ENCODE measurements at places on chromosomes 16 and 17.

DNA sequence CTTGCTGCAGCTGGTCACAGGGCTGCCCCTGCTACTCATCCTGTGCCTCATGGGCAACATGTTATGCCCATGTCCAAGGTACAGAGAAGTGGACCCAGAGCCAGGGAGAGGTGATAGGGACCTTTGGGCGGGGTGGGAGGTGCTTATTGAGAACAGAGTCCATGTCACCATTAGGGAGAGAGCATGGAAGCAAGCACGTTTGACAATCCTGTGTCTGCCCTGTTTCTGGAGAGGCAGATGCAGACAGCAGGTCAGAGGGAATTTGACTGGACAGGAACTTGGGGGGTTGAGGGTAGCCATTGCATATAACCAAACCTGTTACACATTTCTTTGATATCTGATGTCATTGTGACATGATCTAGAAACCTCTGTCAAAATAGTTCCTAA, 14.3 kb upstream of the ARL4D start:
- no peak for DNase-seq

GRCh38 chr16:66165879-66166278, 200.6 kb upstream of the CDH5 start:
- no peak for DNase-seq

GRCh38 chr17:5640726-5641125, 56.4 kb upstream of the NLRP1 start:
- DNase-seq = no peak

- DNase-seq = peak; percentile 28
These were observed 21.6 kb downstream of the POLR3E start for GRCh38 chr16:22318690-22319358.

- no peak for DNase-seq
These were observed 23.1 kb upstream of the ITGAX start for GRCh38 chr16:31331807-31332301.

GRCh38 chr16:77869997-77870813, 81.8 kb downstream of the VAT1L start:
- no peak for DNase-seq

DNA sequence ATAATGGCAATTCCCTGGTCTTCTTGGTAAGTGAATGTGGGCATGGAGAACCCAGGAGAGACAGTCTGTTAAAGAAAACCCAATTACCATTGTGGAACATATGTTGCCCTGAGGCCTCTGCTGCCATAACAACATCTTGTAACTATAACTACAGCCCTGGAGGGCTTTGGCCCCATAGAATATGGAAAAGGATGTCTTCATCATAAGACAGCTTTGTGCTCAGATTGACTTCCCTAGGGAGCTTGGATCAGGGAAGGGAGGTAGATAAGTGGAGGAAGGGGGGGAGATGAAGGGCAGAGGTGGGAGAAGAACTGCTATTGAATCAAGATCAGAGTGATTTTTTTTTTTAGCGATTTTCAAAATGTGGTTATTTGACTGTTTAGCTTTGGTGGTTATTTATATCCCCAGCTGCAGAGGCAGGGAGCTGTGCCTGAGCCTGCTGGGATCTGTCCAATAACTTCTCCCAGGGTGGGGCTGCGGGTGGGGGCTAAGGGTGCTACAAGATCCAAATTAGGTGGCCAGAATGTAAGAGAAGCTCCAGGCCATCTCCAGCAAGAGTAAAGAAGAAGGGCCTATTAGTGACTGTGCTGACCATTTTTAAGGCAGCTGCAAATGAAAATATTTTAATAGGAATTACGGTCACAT, 5.3 kb upstream of the KAT7 start:
- DNase-seq = no peak

- DNase-seq = no peak
These were observed 46.8 kb downstream of the TMEM132E start for GRCh38 chr17:34626121-34626681.

- no peak for DNase-seq
These were observed 20.8 kb upstream of the RNPS1 start for GRCh38 chr16:2288726-2289125.

DNA sequence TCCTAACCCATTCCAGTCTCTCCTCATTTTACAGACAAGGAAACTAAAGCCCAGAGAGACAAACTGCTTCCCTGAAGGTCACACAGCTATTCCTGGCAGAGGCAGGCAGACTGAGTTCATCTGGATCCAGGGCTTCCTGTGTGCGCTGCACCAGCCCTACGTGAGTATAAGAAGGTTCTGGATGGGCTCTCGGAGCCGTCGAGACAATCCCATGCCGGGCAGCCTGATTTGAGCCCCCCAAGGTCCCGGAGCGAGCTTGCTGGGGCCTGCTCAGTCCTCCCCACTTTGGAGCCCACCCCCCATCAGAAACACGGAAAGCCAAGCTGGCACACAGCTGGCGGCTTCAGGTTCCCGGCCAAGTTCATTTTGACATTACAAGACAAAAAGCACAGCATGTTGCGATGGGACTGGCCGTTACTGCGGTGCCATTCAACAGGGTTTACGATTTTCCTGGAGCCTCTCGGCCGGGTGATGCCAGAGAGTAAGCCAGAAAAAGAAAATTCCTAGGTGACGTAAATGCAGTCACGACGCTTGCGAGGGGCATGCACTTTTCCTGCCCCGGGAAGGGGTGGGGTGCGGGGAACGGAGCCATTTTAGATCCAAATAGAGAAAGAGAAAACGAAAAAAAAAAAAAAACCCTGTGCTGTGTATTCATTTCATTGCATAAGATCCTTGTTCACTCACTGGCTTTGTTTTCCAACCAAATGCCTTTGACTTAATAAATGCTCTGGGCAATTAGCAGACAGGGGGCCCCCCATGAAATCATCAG, 167.1 kb upstream of the FOXF1 start:
- no peak for DNase-seq

DNA sequence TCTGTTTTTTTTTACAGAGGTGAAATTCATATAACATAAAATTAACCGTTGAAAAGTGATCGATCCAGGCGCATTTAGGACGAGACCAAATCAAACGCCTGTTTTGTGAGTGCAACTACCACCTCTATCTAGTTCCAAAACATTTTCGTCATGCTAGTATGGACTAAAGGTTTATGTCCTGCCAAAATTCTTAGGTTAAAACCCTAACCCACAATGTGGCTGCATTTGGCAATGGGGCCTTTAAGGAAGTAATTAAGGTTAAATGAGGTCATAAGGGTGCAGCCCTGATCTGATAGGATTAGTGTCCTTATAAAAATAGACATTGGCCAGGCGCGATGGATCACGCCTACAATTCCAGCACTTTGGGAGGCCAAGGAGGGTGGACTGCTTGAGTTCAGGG, 32.8 kb upstream of the RCVRN start:
- no peak for DNase-seq

- no peak for DNase-seq
These were observed 56.3 kb downstream of the COX10 start for GRCh38 chr17:14125518-14126137.

DNA sequence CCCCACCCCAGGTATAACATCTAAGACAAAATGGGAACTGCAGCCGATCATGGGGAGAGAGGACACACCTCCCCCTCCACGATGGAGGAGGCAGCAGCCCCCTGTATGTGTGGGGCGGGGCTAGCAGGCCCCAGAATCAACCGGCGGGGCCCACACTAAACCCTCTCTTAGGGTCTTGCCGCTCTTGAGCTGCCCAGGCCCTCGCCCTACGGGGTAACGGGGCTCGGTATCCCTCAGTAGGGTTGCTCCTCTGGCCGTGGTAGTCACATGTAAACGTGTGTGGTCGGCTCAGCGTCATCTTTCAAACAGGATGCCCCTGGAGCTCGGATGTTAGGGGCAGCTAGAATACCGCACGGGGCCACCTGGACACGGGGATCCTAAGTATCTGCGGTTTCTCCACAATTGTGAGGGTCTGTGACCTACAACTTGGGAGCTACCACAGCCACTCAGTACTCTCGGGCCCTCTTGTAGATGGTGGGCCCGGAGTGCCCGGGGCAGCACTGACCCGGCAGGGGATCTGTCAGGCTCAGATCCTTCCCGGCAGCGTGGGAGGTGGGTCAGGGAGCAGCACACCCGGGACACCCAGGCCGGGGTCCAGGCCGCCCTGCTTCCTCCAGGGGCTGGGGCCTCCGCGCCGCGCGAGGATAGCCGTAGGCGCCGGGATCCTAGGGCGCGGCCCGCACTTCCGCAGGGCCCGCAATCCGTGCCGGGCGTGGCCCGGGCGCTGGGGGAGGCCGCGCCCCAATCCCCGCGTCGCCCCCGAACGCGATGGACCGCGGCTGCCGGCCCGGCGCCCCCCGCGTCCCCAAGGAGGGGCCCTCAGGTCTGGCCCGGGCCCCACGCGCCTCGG, 781 bp downstream of the ARHGDIA start:
- no peak for DNase-seq

- no peak for DNase-seq
These were observed 87.2 kb downstream of the NOG start for GRCh38 chr17:56680676-56681075.

GRCh38 chr17:68346448-68346847, 55.2 kb downstream of the ARSG start:
- DNase-seq = no peak

DNA sequence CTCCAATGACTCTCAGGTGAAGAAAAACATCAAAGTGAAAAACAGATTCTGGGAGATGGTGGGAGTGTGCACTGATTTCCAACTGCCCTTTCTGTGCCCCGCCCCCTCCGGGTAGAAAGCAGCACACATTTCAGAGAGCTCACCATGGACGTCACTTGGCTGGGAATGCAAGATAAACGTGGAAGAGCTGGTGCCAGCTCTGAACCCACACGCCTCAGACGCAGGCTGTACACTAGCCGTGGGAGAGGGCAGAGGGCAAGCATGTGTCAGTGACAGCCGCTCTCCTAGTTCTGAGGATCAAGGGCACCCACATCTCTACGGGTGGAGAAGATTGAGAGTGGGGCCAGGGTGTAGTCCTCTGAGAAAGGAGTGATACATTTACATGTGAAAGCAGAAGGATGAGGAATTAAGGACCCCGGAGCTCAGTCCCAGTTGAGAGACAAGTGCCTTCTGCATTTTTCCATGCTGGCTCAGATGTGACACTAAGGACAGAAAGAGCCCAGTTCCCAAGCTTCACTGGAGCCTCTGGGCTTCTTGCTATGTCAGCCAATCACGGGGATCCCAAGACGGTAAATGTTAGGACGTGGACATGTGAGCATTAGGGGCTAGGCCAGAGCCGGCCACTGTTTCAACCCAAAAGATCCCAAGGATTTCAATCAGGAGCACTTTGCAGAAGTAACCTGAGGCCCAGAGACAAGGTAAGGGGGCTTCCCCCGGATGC, 101.3 kb downstream of the ZFHX3 start:
- no peak for DNase-seq

- no peak for DNase-seq
These were observed 8.0 kb downstream of the TLCD3A start for GRCh38 chr17:740240-741017.

- no peak for DNase-seq
These were observed 36.9 kb downstream of the ARHGAP27 start for GRCh38 chr17:45395569-45396415.

DNA sequence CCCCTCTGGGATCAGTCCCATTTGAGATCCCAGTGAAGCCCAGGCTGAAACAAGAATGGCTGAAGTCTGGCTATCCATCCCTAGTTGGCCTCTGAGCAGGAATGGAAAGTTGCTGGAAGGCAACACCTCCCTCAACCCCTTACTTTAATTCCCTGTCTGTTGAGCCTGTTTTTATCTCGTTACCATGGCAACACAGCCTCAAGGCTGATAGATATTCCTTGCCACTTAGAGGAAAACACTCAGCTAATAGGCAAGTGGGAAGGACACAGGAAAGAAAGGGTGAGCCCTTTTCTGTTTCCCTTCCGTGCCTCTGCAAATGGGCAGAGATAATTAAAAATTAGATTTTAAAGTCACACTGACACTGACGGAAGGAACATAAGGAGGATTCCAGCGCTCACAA, 75.5 kb upstream of the CLEC3A start:
- no peak for DNase-seq

DNA sequence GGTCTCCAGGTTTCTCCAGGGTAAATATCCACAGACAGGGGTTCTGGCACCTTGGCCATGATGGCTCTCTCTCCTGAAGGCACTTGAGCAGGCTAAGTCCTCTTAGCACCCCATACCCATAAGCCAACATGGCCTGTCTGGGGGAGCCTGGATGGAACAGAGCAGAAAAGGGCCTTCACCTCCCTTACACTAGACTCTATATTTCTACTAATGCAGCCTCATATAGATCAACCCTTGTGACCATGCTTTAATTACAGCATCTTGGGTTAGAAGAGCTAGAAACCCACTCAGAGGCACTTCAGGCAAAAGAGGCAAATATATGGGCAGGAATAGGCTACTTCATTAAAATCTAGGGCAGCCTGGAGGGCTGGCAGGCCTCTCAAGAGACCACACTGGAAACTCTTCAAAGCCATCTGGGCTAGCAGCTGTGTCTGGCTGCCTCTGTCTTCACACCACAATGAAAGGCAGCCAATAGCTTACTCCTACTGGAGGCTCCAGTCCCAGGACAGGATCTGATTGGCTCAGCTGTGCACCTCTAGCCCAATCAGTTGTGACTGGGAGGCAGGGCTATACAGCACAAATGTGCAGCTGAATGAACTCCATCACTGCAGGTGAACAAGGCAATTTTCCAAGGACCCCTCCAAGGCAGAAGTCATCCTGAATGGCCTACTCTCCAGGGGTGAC, 4.7 kb upstream of the CDT1 start:
- DNase-seq = no peak

GRCh38 chr17:51813784-51814174, 344.7 kb downstream of the CA10 start:
- no peak for DNase-seq

GRCh38 chr17:38431346-38432145, 3.3 kb downstream of the ARHGAP23 start:
- no peak for DNase-seq

GRCh38 chr16:10966129-10966528, 21.8 kb downstream of the CLEC16A start:
- no peak for DNase-seq

- DNase-seq = no peak
These were observed 394.8 kb downstream of the SLC39A11 start for GRCh38 chr17:72697602-72698146.

DNA sequence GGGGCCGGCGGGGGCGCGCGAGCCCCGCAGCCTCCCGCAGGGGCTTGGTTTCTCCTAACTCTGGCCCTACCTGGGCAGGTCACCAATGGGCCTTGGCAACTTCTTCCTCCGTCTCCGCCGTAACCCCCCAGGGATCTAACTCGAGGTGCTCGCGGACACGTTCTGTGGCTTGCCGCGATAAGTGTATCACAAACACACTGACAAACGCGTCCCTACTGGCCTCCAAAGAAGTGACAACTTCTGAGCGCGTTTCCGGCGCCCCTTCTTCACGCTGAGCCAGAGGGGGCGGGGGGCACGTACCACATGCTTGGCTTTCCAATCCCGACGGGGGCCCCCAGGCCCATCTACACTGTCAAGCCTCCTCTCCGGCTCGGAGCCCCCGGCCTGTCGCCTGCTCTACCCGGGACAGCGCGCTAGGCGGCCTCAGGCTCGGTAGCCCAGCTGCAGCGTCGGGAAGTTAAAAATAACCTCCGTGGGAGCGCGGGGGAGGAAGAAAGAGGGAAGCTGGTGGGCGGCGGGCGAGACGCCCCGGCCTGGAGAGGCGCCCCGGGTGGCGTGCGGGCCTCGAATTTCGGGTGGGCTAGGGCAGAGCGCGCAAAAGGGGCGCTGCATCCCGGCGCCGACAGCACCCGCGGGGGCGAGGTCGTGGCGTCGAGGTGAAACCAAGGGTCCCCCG, 725 bp upstream of the SPHK1 start:
- peak; percentile 7 for DNase-seq

All from stimulated activated CD8-positive, alpha-beta memory T cell treated with anti-CD3 and anti-CD28 coated beads, Interleukin-15, amount 100 ng/mL, for 1 hour (primary cell).